ENCODE measurements at places on chromosomes 13 and 19. TPM values are rescaled to one million over a fixed set of nuclear protein-coding genes. Genes with fewer than 3 reads are reported as not detected.

- DNase-seq = no peak
- peaks cover 10% of the 10 kb centered on the region for H3K4me1 ChIP-seq
- H3K27ac ChIP-seq = no peak overlapping the region
- H3K27me3 ChIP-seq = no peaks in the 10 kb centered on the region
- H3K36me3 ChIP-seq = no peaks in the 10 kb centered on the region
Measured at GRCh38 chr19:38276942-38277517, 12.7 kb downstream of the SPINT2 start.

- no peaks in the 10 kb centered on the region for H3K27me3 ChIP-seq
- peaks cover 16% of the 10 kb centered on the region for H3K36me3 ChIP-seq
- H3K4me3 ChIP-seq = no peak overlapping the region
- H3K4me1 ChIP-seq = peaks cover 10% of the 10 kb centered on the region
Measured at GRCh38 chr13:112506046-112506445, 81.9 kb downstream of the TUBGCP3 start.

GRCh38 chr13:93955904-93956303, 523.6 kb downstream of the DCT start:
- H3K4me1 ChIP-seq = no peaks in the 10 kb centered on the region
- no peak for DNase-seq
- no peaks in the 10 kb centered on the region for H3K27me3 ChIP-seq
- no peaks in the 10 kb centered on the region for H3K36me3 ChIP-seq
- H3K27ac ChIP-seq = no peak overlapping the region

Gene FREM2
- 0.67 TPM for total RNA-seq

Gene HOMER3
- total RNA-seq = 41.9 TPM

All from astrocyte (in vitro differentiated cells and primary cell).